ENCODE measurements at places on chromosomes 2 and 18.

DNA sequence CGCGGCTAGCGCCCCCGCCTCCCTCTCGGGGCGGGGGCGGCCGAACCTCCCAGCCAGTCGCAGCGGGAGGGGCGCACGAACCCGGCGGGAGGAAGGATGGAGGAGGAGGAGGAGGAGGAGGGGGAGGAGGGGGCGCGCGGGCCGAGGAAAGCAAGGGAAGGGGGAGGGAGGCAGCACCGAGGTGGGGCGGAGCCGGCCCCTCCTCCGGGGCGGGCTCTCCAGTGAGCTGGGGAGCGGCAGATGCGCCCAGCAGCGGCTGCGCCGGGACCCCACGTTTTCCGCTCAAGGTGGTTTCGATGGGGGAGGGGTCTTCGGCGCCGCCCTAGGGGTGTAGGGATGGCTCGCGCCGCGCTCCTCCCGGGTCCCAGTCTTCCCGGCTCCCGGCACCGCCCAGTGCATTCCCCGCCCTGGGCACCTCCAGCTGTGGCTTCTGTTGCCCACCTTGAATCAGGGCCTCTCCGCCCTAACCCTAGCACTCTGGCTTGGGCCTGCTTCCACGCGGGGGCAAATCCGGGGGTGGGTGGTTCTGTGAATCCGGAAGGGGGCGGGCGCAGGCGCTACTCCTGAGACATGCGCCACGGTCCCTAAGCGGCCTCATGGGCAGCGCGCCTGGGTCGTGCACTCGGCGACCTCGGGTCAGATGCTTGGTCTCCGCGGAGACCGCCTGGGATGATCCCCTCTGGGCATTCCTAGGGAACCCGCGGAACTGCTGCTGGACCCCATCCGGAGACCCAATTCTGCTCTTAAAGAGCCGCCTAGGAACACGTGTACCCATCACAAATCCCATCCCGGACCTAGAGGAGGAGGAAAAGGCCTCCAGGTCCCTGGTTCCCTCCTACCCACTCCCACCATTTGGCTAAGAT, at the start of gene FBXO41:
Gene FBXO41 (minus strand): TSS at position 183 of the 863 bp plus-strand sequence. CDS start 14,848 bp downstream, outside the sequence.
- DNase-seq: peak; percentile 62

DNA sequence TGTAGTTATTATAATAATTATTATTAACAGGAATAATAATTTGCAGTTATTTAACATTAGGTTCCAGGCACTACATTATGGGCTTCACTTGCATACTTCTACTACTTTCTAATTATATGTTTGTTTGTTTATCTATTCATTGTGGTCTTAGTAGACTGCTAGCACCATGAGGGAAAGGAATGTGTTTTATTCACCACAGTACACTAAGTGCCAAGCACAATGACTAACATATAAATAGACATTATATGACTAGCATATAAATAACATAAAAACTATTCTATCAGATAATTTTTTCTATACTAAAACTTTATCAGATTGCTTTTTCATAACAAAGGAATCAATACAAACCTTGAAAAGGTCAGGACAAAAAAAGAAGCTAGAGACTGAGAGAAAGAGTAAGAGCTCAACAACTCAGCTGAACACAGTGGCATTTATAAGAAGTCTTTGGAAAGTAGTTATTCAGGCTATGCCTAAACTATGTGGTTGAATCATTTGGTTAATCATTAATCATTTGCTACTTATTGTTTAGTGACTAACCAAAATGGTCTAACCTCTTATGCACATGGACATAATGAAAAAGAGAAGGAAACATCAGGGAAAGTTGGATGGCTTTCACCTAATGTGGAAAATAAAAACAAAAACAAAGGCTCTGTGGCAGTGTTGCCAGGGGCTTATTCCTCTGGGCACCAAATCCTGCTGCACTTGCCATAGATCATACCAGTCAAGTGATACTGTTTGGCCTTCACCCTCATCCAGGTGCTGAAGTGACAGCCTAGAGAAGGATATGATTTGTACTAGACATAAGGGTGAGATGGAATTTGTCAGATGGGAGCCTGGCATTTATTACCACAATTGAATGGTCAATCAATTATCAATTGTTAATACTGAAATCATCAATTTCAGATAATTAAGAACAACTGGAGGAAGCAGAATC, 174.9 kb downstream of the ETAA1 start:
- no peak for DNase-seq

GRCh38 chr18:35376393-35376741, 770 bp downstream of the ZNF396 start:
- peak; percentile 6 for DNase-seq

DNA sequence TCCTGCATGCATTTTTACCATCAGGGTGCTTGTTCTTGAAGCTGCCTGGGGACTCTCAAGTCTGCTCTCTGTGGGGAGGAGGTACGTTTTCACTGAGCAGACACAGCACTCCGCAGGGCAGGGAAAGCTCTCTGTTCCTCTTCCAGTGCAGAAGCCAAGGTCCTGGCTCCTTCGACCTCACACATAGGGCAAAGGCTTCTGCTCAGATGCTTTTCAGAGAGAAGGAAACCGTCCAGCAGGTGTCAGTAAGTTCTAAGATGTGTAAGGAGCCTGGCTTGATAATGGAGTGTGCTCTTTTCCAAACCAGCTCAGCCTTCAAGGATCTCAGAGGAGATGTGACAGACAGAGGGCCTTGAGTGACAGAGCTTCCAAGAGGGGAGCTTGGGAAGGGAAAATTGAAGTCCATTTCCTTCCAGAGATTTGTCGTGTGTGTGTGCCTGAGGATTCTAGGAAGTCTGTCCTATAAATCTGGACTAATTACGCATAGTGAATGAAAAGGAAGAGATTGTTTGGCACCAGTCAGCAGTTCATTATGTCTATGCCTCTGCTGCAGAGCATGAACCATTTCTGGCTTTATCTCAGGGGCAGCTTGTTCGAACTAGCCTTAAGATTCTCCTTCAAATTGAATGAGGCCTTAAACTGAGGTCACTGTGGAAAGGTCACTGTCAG, 67.3 kb upstream of the UPP2 start:
- peak; percentile 19 for DNase-seq

GRCh38 chr18:70072678-70073077, 125.0 kb upstream of the CD226 start:
- DNase-seq: peak; percentile 43

- no peak for DNase-seq
Observed at GRCh38 chr2:14125624-14126293, 506.8 kb upstream of the LRATD1 start.

DNA sequence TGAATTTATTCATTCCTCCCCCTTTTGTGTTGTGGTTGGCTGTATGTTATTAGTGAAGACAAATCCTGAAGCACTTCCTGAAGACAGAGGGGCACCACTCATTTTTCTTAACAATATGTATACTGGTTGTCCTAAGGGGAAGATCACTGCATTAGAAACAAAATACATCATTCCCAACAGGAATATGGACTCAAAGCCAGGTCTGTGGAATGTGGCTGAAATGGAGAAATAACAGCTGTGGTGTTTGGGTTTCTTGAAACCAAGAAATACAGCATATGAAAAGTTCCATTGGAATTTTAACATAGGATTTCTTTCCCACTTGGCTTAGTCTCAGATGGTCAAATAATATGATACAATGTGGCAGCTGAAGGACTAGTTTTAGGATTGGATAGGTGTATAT, 267.6 kb downstream of the KCNE4 start:
- no peak for DNase-seq

DNA sequence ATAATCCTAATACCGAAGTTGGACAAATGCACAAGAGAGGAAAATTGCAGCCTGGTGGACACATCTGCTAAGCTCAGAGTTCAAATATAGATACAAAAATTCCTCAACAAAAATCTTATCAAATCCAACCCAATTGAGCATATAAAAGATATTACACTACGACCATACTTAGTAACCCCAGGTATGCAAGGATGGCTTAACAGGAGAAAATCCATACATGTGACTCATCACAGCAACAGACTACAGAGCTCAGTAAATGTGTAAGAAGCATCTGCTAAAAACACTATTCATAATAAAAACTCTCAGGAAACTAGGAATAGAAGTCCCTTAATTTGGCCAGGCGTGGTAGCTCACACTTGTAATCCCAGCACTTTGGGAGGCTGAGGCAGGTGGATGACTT, 28.3 kb downstream of the HS6ST1 start:
- no peak for DNase-seq

DNA sequence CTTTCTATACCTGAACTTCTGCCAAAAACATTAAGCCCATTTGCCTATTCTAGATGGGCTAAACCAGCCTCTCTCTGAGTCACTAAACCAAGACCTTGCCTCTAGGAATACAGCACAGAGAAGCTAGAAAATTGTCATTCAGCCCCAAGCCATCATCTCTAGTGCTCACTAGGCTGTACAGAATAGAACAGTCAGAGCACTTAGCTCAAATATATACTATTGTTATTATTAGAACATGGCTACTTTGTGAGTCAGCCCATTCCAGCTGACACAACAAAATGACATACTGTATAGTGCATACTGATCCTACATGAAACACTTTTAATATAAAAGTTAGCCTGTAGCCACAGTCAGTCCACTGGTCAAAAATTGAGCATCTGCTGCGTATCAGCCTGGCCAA, 418.8 kb downstream of the NRXN1 start:
- no peak for DNase-seq

GRCh38 chr2:138476186-138476585, 25.4 kb upstream of the SPOPL start:
- DNase-seq: no peak

DNA sequence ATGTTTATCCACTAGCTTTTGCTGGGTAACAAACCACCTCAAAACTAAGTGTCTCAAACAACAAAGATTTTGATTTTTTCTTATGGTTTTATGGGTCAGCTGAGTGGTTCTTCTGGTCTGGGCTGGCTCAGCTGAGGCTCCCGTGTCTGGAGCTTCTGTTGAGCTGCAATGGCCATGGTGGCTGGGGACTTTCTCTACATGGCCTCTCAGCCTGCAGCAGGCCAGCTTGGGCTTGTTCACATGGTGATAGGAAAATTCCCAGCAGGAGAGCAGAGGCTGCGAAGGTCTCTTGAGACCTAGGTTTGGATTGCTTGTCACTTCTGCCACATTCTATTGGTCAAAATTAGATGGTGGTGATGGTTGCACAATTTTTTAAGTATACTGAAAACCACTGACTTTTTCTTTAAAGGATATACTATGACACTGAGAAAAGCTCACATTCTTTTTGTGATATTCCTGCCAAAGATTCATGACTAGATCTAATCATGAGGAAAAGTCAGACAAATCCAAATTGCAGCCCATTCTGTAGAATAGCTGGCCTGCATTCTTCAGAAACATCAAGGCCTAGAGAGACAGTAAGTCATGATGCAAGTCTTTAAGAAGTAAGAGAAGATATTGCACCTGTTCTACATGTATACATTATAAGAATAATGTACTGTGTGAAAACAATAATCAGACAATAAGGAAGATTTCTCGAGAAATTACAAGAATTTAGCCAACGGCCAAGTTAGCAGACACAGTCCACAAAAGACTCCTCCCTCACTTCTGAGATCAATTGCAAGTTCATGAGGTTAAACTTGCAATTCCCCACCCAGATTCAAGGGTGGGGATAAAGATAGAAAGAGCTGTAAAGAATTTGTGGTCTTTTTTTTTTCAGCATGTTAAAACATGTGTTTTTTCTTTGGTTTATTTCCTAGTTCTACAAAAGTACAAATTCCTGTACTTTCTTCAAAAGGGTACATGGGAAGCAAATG, 35.0 kb upstream of the IL1R2 start:
- DNase-seq: no peak

- DNase-seq: no peak
Observed at GRCh38 chr2:75464348-75464946, 96.3 kb downstream of the EVA1A start.

GRCh38 chr2:241218131-241219029, 29.9 kb downstream of the ANO7 start:
- DNase-seq: no peak

DNA sequence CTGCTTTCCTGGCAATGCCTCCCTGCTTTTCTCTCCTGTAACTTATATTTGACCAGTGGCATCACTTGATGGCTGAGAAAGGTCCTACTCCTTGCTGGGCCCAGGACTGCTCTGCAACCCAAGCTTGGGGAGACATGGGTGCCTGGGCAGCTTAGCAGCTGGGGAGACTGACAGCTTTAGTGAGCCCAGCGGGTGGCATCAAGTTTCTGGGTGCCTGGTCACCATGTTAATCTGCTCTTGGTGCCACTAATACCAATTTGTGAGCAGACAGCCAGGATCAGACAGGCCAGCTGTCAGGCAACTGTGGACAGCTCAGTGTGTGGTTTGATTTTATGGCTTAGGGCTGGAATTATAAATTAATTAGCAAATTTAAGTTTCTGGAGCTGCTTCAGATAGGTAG, 144.8 kb upstream of the GLI2 start:
- DNase-seq: no peak

DNA sequence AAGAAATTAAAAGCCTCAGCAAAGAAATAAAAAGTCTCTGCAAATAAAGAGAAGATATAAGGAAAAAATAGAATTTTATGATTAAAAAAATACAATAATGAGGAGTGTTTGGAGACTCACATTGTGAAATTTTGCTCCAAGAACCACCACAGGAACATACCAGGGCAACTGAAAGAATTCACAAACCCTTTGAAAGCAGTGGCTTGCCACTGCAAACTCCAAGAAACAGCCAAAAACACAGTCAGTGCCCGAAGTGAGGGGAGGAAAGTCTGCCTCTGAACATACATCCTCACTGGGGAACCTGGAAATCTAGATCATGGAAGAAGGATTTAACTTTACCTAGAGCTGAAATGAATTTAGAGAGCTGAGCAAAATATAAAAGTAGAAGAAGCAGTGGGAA, 33.1 kb downstream of the EVA1A start:
- DNase-seq: no peak

DNA sequence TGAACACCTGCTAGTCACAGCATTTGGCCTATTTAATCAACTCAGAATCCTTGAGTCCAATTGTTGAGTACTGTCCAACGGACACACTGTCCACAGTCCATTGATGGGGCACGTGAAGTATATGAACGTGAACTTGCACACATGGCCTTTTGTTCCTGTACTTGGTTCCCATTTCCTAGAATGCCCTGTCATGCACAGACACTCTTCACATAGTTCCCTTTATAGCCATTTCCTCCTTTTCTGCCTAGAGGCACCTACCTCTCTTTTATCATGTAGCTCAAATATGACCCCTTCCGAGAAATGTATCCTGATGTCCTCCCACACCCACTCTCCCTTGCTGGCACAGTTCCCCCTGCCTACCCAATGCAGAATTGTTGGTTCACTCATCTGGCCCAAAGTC, 8.7 kb upstream of the CRYGA start:
- no peak for DNase-seq

GRCh38 chr2:127560201-127560930, 24.9 kb downstream of the MYO7B start:
- no peak for DNase-seq
